Activated CD4-positive, alpha-beta T cell treated with anti-CD3 and anti-CD28 coated beads for 4 hours (primary cell): ENCODE measurements at places on chromosomes 3 and 15.

- DNase-seq, result no peak
Observed at GRCh38 chr3:30642849-30643361, 36.5 kb downstream of the TGFBR2 start.

DNA sequence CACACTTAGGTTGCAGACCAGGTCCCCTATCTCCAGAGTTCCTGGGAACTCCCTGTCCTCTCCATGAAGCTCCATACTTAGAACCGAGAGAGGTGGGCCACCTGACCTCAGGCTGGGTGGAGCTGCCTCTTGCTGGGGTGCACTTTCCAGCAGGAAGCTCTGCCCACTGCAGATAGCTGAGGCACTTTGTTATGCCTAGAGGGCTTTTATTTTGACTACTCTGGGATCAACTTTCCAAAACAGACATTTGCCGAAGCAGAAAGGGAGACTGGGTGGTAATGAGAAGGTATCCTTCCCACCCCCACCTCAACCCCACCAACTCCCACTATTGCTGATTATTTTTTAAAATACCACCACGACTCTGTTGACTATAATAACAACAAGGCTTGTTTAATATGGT lies 54.7 kb downstream of the CLDN11 start:
- no peak for DNase-seq

DNA sequence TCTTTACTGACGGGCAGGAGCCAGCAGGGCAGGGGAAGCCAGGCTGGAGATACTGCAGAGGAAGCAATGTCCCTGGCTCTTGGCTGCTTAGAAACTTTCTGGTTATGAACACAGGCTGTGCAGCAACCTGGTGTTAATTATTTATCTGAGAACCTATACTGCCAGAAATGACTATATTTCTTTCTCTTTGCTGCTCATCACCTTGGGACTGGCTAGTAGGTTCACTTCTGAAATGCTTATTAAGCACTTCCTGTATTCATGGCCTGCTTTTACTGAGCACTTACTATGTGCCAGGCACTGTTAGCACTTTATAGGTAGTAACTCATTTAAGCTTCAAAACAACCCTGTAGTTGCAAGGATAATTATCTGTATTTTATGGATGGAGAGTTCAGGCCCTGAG lies 57.6 kb downstream of the RAB11A start:
- DNase-seq, result no peak

- DNase-seq, result no peak
Observed at GRCh38 chr15:101003081-101003480, 83.9 kb downstream of the LRRK1 start.

- peak; percentile 93 for DNase-seq
Observed at GRCh38 chr15:100596792-100597191, 5.2 kb downstream of the LINS1 start.
